ENCODE measurements at places on chromosomes 1 and 21.

GRCh38 chr1:226044514-226045101 lies 17.9 kb upstream of the H3-3A start:
- no peak for ATAC-seq

- no peak for ATAC-seq
These were observed 40.5 kb downstream of the AK5 start for GRCh38 chr1:77322061-77322900.

- ATAC-seq, result no peak
These were observed 91.7 kb upstream of the PGBD5 start for GRCh38 chr1:230517786-230518185.

- no peak for ATAC-seq
These were observed 10.7 kb downstream of the ETNK2 start for GRCh38 chr1:204141131-204141530.

GRCh38 chr1:24086466-24086865 lies 25.5 kb downstream of the MYOM3 start:
- no peak for ATAC-seq

Measured in activated CD4-positive, CD25-positive, alpha-beta regulatory T cell treated with anti-CD3 and anti-CD28 coated beads, Interleukin-2, amount 50 U/mL, for 24 hours (primary cell).